ENCODE measurements at places on chromosomes 7 and 10. TPM values are rescaled to one million over a fixed set of nuclear protein-coding genes. Genes with fewer than 3 reads are reported as not detected.

Gene GRM3
- total RNA-seq = not detected

Gene PTCD1
- total RNA-seq = 4.4 TPM

Gene CAV1
- 638 TPM for total RNA-seq

Gene MUC12
- total RNA-seq = 1.2 TPM

Gene CLDN3
- total RNA-seq = not detected

Measured in bronchus fibroblast of lung (primary cell).